K562 (cell line): ENCODE measurements at places on chromosomes 12 and 14.

GRCh38 chr14:81565441-81566290 lies 32.0 kb upstream of the SEL1L start:
- DNase-seq, result peak; percentile 16

DNA sequence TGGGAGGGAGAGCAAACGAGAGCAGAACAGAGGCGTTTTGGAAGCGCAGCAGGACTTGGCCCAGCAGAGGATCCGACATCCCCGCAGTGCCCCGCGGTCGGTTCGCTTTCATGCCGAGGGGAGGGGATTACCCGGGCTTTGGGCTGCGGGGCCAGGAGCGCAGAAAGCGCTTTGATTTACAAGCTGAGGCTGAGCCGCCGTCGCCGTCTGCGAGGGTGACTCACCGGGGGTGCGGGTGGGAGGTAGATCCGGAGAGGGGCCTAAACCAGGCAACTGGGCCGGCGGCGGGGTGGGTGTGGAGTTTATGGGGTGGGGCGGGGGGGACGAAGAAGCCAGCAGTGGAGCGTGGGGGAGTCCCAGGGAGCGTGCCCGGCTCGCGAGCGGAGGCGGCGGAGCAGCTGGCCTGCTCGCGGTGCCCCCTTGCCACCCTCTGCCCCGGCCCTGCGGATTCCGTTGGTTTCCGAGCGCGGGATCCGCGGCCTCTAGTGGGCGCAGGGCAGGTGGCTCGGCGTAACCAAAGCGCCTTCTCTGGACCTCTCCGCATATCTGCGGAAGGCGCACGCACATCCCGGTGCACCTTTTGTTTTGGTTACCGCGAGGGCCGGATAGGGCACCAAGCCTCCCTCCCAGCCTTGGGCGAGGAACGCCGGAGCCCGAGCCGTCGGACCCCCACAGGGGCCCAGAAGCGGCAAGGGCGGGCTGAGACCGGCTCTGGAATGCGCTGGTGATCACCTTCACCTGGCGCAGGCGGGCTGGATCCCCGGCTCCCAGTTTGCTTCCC lies 2.6 kb downstream of the SIX4 start:
- peak; percentile 7 for DNase-seq

GRCh38 chr14:75010472-75011093 lies 7.9 kb downstream of the EIF2B2 start:
- no peak for DNase-seq

DNA sequence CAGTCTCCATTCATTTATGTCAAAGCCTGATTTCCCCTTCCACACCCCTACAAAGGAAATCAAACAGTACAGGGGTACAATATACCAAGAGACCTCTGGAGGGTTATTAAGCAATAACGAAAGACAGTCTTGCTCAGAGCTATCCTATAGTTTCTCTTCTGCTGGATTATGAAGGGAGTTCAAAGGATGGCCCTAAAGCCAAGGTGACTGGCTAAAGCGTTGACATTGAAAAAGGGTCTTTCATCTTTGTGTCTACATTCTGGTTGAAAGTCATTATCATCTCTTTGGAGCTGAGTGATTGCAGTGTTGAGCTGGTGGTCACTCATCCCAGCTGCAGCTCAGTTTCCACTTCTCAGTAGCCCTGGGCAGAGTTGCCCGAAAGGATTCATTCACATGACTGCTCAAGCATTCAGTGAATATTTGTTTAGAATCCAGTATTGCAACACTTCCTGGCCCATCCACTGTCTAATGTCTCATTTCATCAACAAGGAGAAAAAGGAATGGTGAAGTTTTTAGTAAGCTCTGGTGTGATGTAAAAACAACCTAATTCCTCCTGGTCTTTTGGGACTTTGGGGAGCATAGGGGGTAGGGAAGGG lies 19.2 kb upstream of the TBX5 start:
- DNase-seq, result no peak

GRCh38 chr12:117417004-117417403 lies 55.6 kb upstream of the NOS1 start:
- DNase-seq, result no peak
